ENCODE measurements at places on chromosomes 11 and 22.

- DNase-seq: no peak
Observed at GRCh38 chr11:79363256-79363655, 77.6 kb downstream of the TENM4 start.

- no peak for DNase-seq
Observed at GRCh38 chr11:7514099-7514591, 346 bp downstream of the PPFIBP2 start.

GRCh38 chr11:92638678-92639077 is 330.8 kb upstream of the MTNR1B start:
- no peak for DNase-seq

DNA sequence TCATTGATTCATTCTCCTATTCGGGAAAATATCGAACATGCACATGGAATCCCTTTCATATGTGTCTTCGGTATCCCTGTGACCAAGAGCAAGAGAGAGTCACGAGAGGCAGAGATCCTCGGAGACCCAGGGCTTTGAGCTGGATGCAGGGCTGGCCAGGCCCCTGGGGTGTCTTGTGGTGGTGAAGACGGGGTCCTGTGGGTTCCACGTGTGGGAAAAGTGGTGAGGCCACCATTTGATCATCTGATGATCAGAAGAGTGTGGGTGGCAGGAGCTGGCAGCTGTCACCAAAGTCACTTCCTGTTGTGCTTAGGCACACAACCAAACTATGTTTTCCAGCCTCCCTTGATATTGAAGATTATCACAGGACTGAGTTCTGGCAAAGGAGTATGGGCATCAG is 94.0 kb downstream of the BRD1 start:
- no peak for DNase-seq

DNA sequence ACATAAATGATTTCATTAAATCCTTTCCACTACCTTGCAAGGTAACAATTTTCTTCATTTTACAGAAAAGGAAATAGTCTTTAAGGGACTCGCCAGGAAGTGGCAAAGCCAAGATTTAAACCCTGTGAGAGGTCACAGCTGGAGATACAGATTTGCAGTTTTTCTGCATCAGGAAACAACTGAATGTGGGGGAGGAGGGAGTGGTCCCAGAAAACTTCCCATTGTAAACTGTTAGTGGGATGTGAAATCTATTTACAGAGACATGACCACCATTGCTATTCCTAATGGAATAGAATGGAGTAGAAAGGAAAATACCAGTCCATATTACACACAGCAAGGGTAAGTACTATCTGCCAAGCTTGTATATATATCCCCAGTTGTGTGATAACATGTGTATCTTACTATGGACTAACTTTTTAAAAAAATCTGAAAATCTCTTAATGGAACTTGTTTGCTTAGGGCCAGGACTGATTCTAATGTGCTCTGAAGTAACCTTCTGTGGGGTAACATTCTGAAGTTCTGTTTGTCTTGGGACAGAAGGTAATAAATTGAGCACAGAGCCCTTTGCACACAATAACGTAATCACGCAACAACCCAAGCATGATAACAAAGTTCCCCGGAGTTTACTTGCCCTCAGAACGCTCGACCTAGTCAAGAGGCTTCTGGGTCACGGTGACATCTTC is 10.9 kb upstream of the TSKU start:
- no peak for DNase-seq

- DNase-seq: no peak
Observed at GRCh38 chr22:22467112-22467511, 41.4 kb downstream of the ZNF280B start.

GRCh38 chr11:27394781-27395228 is 31.8 kb upstream of the CCDC34 start:
- no peak for DNase-seq

All from stimulated activated CD8-positive, alpha-beta memory T cell treated with anti-CD3 and anti-CD28 coated beads, Interleukin-4, amount 100 ng/mL, for 4 hours (primary cell).